PC-3 (cell line): ENCODE measurements at places on chromosomes 13 and 19. TPM values are rescaled to one million over a fixed set of nuclear protein-coding genes. Genes with fewer than 3 reads are reported as not detected.

GRCh38 chr19:55068950-55069864 lies 6.3 kb upstream of the RDH13 start:
- peak; percentile 89 for DNase-seq

DNA sequence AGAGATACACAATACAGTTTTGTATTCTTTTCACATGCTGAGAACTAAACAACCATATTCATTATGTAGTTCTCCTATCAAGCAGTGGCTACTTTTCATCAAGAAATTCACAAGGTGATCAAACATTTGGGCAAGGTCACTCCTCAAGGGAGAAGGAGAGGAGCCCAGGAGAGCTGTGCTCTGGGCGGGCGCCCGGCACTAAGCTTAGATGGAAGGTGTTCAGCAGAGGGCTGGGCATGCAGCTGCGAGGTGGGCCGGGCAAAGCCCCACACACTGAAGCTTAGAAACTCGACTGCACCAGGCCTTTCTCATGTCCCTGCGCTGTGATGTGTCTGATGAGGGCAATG lies 30.4 kb upstream of the SPACA7 start:
- DNase-seq = no peak

- no peak for DNase-seq
These were observed 21.9 kb downstream of the VRK3 start for GRCh38 chr19:50003254-50003788.

GRCh38 chr13:31444266-31444856 lies 244.6 kb downstream of the B3GLCT start:
- no peak for DNase-seq

DNA sequence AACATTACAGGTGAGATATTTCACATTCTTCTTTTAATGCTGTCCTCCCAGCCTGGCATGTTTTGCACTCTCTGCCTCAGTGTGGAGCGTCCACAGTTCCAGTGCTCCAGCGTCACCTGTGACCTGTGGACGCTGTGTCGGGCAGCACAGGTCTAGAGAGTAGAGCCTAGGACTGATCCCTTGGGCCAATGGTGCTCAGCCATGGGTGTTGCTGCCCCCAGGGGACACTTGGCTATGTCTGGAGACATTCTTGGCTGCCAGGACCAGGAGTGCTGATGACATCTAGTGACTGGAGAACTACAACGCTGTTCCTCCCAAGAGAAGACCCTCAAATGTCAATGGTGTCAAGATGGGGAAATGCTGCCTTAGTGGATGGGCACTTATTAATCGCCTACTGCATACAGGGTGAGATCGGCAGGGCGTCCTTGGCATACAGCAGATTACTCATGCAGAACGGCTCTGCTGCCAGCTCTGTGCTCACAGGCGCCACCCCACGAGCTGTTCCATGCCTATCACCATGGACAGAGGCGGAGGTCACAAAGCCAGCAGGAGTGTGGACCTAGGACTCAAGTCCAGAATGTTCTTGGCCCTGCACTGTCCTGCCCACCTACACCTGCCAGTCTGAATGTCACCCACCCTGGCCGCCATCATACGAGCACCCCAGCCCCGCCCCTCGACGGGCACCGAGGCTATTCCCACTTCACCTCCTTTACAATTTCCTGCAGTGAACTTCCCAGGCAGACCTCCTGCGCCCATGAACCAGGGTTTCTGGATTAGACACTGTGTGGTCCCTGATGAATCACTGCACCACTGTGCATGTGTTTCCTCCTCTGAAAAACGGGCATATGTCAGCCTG lies 13.9 kb upstream of the MADCAM1 start:
- no peak for DNase-seq

- no peak for DNase-seq
These were observed 1.1 kb upstream of the ATP11A start for GRCh38 chr13:112688560-112689302.

DNA sequence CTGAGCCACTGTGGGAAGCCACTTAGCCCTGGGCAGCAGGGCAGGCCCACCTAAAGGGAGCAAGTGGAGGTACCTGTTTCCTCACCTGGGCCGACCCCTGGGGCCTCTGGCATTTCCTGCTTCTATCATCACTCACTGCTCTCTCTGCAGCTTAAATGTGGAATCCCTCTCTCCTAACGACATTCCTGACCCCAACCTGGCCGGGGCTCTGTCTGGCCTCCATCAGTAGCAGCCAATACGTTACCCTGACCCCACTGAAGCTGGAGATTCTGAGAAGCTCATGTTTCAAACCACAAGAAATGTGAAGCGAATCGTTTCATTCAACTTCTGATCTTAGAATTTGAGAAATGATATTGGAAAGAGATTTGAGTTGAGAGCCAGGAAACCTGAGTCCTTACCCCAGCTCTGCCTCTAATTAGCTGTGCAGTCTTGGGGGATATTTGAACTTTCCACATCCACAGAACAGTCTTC lies 39.9 kb downstream of the DOCK9 start:
- no peak for DNase-seq

DNA sequence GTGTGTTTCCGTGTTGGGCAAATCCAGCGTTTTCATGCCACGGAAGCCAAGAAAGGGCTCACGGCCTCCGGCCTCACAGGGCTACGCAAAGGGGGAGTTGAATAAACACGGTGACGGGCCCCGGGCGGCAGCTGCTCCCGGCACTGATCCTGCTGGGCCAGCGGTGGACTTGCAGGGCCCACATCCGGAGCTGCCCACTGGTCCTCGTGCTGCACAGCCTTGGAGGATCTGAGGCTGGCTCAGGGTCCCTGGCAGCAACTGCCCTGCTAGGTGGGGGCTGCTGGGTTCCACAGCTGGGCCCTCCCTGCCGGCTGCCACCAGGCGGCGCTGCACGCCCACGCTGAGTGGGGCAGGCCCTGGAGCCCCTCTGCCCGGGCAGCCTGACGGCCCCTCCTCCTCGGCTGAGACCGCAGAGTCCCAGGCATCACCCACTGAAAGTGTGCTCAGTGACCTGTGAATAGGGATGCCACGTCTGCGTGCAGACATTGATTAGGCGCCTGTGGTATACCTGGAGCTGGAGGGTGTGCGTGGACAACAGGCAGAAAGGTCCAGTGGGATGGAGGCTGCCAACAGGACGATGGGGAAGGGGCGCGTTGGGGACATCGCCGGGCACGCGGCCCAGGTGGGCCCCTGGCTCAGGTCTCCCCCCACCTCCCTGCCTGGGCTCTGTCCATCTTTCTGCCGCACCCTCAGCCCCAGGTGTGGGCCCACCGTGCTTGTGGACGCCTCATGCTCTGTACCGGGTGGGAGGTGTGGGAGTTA lies 5.3 kb upstream of the HCN2 start:
- peak; percentile 44 for DNase-seq

- no peak for DNase-seq
These were observed 4.4 kb downstream of the WASF3 start for GRCh38 chr13:26561651-26562511.

DNA sequence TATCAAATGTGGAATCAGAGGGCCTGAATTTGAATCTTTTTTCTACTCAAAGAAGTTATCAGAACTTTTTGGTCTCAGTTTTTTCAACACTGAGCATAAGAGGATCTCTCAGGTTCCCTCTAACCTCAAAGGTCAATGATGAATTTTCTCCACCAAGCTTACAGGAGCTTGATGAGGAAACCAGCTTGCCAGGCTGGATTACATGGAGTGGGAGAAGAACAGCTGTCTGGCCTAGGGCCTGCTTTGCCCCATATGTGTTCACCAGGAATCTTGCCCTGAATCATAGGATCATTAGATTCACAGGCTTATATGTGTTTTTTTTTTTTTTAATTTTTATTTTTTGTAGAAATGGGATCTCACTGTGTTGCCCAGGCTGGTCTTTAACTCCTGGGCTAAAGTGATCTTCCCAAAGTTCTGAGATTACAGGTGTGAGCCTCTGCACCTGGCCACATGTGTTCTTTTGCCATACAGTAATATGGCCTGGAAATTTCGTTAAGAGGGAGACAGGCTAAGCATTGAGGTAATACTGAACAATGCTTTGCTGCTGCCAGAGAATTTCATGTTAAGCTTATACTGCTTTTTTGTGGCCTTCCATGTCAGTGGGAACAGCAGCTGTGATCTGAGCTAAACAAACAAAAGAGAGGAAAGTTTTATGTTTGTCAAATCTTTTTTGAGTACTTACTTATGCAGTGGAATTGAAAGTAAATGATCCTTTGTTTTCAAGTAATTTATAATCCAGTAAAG lies 110.6 kb downstream of the DNAJC3 start:
- DNase-seq = no peak

GRCh38 chr13:85661675-85662074 lies 137.5 kb downstream of the SLITRK6 start:
- DNase-seq = no peak

PRKACA gene
- 50.2 and 72.9 TPM in 2 replicates for total RNA-seq

CCNE1 gene
- total RNA-seq = 10.0 and 10.9 TPM in 2 replicates

CLDND2 gene
- 0.95 TPM in 1 of 2 replicates, not detected in the other for total RNA-seq

PNMA8A gene
- total RNA-seq = not detected in 2 replicates

FAAP24 gene
- 3.0 and 4.3 TPM in 2 replicates for total RNA-seq

MEIS3 gene
- 0.75 and 1.3 TPM in 2 replicates for total RNA-seq
